ENCODE measurements at places on chromosomes 12 and 14.

DNA sequence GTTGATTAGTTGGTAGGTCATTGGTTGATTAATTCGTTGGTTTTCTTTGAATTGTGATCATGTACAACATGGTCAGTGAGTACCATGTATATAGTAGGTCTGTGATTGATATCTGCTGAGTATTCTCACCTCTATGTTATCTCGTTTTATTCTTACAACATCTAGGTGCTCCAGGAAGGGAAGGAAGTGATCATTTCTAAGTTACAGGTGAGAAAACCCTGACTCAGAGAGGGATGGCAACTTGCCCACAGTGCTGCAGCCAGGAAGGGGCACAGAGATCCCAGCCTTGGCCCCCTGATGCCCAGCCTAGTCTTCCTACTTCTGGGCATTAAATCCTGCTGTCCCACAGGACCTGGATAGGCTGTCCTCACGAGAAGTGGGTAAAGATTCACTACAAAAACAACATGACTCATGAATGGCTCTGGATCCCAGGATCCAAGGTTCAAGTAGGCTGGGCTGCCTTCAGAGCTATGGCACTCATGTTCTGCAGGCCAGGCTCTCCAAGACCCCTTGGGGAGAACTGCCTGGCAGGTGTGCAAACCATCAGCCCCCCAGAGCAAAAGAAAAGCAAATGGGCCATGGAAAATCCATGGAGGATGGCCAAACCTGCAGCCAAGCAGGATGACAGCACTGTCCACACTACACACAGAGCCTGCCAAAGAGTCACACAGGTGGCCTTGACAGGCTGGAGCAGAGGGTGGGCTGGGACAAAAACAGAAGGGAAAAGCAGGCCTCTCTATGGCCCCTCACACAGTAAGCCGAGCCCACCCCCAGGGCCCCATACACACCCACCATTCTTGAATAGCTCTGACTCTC, 146.2 kb downstream of the BCL11B start:
- DNase-seq, result no peak

DNA sequence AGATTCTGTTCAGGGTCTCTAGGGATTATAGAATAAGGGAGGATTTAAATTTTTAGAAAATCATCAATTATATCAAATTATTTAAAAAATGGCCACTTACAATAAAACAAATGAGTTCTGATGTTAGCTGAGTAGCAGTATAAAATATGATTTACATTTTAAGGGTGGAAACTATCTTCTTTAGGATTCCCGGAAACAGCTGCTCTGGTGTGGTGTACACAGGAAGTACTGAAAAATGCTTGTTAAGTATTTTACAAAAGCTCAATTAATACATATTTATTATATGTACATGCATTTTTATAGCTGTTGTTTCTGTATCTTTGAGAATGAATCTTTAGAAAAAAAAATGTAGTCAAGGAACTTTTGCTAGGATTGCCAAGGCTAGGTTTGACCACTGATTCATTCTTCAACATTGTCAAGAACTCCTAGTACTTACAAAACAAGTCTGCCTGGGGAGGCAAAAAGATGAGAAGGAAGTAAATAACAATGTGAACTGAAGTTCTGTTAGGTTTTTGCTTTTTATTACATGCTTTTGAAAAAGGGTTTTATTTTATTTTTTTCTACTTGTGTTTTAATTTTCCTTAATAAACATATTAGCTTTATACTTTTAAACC, 48.0 kb downstream of the ARF6 start:
- no peak for DNase-seq

- DNase-seq, result no peak
Measured at GRCh38 chr12:66678338-66679275, at the start of gene GRIP1. GRIP1 (minus strand) TSS chr12:66679076; CDS start chr12:66678904, 172 bp downstream.

- no peak for DNase-seq
Measured at GRCh38 chr12:51108136-51108535, 24.7 kb upstream of the CSRNP2 start.

DNA sequence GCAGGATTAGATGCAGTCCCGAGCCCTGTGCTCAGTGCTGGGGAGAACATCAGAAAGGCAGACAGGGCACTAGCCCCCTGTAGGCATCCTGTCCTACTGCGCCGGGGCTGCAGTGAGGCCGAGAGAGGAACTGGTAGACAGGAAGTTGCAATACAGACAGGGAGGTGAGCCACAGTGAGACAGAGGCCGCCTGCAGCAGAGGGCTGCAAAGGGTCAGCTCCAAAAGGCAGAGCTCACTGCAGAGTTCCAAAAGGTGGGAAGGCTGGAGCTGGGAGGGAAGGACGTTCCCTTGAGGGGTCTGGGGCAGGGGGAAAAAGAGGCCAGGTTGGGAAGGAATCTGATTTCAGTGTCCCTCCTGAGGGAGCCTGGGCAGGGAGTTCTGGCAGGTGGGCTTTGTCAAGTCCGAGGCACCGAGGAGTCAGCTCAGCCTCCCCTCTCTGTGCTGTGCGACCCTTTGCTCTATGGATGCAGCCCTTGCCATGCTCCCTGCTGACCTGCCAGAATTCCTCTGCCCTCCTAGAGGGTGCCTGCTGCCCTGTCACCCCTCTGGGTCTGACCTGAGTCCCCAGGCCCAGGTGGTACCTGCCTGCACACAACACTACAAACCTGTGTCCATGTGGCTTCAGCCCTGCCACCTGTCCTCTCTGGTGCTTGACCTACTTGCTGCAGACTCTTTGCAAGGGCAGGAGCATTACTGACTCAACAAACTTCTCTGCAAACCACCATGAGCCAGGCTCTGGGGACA, 63.5 kb downstream of the PRMT8 start:
- no peak for DNase-seq

DNA sequence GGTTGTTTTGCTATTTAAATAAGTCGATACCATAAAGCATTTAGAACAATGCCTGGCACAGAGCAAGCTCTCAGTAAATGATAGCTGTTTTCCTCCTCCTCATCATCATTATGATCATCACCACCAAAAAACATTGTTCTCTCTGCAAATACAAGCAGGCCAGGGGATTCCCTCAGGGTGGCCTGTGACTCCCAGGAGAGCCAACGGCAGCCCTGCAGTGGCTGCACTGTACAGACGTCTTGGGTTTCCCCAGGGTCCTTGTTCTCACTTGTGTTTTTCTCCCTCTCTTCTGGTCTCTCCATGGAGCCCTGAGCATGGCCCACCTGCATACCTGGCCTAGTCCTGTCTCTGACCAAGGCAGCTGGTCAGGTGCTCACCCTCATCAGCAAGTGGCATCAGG, 290.9 kb upstream of the PWP1 start:
- DNase-seq, result no peak

DNA sequence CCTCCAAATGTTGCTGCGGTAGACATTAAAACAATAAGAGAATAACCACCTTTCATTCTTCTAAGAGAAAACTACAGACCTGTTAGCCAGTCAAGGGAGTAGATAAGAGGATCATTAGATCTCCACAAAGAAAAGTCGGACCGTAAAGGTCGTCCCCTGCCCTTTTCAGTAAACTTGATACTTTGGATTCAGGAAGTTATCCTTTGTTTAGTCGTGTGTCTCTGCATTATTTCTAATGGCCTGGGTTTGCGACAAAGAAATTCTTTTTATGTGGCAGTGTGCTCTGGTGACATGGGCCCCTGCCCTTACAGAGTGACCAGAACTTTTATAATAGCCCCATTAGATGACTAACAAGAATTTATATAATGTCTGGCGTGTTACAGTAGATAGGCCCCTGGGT, 44.6 kb upstream of the EVL start:
- DNase-seq, result no peak

DNA sequence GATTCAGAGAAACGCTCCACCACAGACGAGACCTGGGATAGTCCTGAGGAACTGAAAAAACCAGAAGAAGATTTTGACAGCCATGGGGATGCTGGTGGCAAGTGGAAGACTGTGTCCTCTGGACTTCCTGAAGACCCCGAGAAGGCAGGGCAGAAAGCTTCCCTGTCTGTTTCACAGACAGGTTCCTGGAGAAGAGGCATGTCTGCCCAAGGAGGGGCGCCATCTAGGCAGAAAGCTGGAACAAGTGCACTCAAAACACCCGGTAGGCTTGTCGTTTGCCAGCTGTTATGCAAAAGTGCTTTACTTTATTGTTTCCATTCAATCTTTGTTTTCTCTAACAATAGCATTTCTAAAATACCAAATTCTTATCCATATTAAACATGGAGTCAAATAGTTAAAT, 287.3 kb downstream of the NAV3 start:
- DNase-seq, result no peak

Measured in stimulated activated CD8-positive, alpha-beta memory T cell treated with anti-CD3 and anti-CD28 coated beads, Interleukin-15, amount 100 ng/mL, for 48 hours (primary cell).